ENCODE measurements at places on chromosomes 16 and 17.

GRCh38 chr16:53933407-53933806 is 229.5 kb downstream of the FTO start:
- no peak for DNase-seq

- DNase-seq: no peak
These were observed 7.2 kb upstream of the SETD6 start for GRCh38 chr16:58507963-58508670.

GRCh38 chr17:74439691-74440567 is 8.0 kb downstream of the GPRC5C start:
- DNase-seq: no peak

GRCh38 chr16:73610160-73610559 is 562.2 kb upstream of the ZFHX3 start:
- DNase-seq: no peak

GRCh38 chr17:41835214-41835799 is 725 bp downstream of the NT5C3B start:
- no peak for DNase-seq

GRCh38 chr16:16162591-16162990 is 60.7 kb downstream of the ABCC6 start:
- DNase-seq: no peak

GRCh38 chr17:67546578-67547527 is 169.8 kb downstream of the PITPNC1 start:
- DNase-seq: no peak

GRCh38 chr17:62825182-62825581 is 17.1 kb upstream of the MARCHF10 start:
- DNase-seq: no peak

- DNase-seq: no peak
These were observed 112.0 kb upstream of the CREBBP start for GRCh38 chr16:3992297-3993051.

- no peak for DNase-seq
These were observed 250.8 kb upstream of the RPL38 start for GRCh38 chr17:73952480-73953205.

DNA sequence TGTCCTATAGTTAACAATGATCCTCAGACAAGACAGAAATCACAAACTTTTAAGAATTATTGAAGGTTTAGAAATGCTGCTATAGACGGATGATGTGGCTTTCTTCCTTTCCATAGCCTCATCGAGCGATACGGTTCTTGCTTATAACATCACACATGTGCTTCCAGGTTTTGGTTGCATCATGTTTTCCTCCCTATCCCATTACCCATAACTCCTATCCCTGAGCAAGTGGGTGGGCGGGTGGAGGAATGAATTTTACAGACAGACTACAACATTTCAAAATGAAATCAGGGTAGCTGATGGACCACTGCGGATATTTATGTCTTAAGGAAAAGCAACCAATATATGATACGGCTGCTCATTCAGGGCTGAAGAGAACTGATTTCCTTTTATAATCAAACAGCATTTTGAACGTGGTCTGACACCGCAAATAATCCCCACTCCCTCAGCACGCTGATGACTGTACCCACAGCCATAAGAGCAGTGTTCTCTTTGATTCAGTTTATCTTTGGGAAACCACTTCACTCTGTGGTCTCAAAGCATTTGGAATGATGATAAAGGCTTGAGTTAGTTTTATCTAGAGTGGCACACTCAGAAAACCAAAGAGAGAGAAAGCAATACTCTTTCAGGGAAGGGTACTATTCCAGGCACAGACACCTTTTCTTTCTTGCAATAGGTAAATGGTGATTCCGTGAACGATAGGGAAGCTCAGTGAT is 4.6 kb upstream of the AKTIP start:
- DNase-seq: no peak

GRCh38 chr16:11379420-11379819 is 34.2 kb downstream of the RMI2 start:
- DNase-seq: peak; percentile 16

DNA sequence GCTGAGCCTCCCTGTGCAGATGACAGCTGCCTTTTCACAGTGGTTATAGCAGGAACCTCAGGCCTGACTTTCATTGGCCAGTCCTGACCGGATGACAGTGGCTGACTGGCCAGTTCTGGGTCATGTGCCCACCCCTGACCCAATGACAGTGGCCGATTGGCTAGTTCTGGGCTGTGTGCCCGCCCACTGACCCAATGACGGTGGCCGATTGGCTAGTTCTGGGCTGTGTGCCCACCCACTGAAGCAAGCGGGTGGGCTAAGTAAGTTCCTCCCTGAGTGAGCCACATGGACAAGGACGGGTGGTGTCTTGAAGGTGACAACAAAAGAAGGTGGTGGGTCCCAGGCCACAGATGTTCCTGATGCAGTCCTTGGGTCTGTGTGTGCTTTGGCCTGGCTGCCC is 9.5 kb downstream of the DEF8 start:
- DNase-seq: no peak

- no peak for DNase-seq
These were observed 11.2 kb upstream of the CEP20 start for GRCh38 chr16:15899538-15900100.

GRCh38 chr17:21005367-21005766 is 37.4 kb downstream of the USP22 start:
- DNase-seq: no peak

GRCh38 chr17:81210466-81210865 is 12.3 kb downstream of the CEP131 start:
- DNase-seq: no peak

GRCh38 chr17:42474276-42474675 is 15.6 kb downstream of the ATP6V0A1 start:
- no peak for DNase-seq

DNA sequence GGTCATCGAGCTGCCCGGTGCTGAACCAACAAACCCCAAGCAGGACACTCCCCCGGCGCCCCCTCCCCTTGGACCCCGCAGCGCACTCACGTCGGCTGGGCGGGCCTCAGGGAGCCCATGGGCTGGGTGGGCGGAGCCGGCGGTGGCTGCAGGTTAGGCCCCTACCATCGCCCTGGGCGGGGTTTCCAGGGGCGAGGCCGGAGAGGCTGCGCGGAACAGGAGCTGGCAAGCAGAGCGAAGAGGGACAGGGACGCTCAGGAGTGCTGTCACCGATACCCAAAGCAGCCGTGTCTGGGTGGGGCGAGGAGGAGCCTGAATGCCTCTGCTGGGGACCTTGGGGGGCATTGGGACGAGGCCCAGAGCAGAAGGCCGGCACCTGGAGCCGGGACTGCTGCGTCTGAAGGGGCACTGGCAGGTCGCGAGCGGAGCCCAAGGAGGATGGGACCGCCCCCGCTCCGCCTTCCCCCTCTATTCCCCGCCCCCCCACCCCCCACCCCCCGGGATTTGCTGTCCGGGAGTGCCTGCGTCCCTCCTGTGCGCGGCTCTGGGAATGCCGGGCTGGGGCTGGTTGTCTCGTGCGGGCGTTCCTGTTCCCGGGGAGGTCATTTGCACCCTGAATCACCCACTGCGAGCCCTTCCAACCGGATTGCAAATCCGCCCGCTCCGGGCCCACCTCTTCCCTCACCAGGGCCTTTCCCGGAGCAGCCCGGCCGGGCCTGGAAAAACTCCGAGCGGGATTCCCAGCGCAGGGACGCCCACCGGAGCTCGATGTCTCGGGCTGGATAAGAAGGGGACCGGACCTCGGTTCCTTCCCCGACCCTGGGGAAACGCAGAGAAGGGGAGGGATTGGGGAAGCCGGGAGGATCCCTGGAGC is 902 bp downstream of the ARHGAP27 start:
- peak; percentile 53 for DNase-seq

- DNase-seq: no peak
These were observed 84.1 kb upstream of the DNAJA2 start for GRCh38 chr16:47057630-47057993.

DNA sequence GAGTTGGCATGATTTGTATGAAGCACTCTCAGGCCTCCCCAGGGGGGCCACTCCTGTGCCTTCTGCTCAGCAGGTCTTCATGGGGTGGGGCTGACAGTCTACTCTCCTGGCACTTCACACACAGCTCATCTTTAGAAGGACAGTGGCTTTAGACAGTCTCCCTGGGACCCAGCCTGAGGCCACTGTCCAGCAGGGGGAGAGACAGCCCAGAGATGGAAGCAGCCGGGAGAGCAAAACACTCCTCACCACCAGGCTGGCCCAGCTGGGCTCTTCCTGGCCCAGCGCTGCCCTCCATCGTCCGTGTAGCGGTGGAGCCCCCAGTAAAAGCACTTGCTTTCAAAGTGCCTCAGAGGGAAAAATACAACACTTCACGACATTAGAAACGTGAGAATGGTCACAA is 62.0 kb upstream of the CRHR1 start:
- no peak for DNase-seq

GRCh38 chr17:66750781-66751543 is 84.0 kb upstream of the CACNG5 start:
- DNase-seq: no peak

DNA sequence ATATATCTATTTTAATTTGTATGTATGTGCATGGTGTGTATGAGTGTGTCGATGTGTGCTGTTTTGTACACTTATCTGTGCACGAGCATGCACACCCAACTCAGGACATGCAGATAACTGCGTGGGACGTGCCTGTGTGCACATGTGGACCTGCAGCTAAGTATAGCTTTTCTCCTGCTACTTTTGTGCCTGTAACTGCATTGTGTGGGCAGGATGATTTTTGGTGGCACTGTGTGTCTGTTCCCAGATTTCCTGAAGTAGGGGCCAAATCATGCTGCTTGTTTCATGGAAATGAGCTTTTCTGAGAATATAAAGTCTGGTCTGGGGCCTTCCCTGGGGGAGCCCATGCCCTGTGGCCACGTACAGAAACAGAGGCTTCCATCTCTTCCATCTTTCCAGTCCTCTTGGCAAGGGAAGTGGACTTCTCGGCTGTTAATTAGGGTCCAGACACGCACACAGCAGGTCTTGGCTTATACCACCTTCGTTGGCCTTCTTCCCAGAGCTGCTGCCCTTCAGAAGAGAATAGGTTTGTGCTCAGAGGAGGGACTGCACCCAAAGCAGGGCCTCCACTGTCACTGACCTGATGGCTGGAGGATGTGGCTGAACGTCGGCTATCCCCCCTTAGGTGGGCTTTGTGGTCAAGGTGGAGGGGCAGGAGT is 30.2 kb downstream of the SPNS3 start:
- no peak for DNase-seq

GRCh38 chr17:57166803-57167202 is 81.8 kb downstream of the AKAP1 start:
- DNase-seq: no peak

DNA sequence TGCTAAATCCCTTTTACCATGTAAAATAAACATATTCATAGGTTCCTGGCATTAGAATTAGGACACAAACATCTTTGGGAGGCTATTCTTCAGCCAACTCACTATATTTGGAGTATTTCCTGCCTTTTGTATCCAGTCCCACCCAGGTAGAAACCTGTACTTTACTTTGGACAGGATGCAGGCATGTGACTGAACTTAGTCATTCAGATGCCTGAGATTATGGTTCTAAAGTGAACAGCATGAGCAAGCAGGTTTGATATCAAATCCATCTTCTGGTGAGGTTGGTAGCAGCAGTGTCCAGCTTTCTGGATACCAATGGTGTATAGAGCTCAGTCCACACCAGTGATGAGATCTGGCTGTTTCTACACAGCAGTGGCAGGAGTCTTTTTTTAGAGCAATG is 20.2 kb downstream of the CA10 start:
- DNase-seq: no peak

DNA sequence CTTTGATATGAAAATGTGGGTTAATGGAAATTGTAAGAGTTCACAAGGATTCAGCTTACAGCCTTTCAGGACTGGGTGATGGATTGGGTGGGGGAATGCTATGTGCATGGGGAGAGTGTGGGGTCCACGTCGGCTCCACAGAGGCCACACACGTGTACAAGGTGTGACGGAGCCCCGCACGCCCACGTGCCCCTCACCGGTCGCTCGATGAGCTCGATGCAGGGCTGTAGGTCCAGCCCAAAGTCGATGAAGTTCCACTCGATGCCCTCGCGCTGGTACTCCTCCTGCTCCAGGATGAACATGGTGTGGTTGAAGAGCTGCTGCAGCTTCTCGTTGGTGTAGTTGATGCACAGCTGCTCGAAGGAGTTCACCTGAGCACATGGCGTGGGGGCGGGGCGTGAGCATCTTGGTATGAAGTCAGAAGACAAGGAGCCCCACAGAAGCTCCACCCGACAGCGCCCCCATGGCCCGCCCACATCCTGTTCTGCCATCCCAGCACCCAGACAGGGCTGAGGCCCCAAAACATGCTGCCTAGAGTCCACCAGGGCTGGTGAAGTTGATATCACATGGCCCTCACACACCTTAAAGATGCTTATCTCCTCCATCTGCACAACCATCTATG is 99.1 kb downstream of the MYH11 start:
- DNase-seq: no peak

GRCh38 chr16:83842756-83843507 is 35.2 kb downstream of the HSBP1 start:
- DNase-seq: no peak

DNA sequence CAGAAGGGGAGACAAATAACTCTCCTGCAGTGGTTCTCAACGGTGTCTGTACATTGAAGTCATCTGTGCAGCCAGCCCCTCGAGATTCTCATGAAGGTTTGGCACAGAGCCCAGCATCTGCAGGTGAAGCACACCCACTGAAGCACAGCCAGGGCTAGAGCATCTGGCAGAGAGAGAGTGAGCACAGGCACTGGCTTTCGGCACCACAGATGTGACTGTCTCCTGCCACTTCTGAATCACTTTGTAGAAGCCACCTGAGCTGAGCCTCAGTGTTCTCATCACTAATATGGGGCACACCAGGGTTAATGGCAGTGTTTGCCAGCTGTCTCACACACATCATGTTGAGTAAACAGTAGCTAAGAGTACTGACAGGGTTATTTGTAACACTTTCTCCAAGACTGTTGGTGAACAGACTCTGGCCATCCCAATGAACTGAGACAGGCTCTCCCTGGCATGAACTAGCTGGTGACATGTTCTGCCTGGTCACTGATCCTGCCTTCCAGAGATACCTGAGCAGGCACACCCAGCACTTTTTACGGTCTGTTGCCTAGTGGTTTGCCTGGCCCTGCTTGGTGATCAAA is 10.9 kb downstream of the HSPB9 start:
- DNase-seq: no peak

All from activated T-helper 1 cell treated with anti-CD3 and anti-CD28 coated beads, Interleukin-2, amount 50 U/mL, for 16 hours (primary cell).